Stimulated activated CD4-positive, alpha-beta T cell treated with anti-CD3 and anti-CD28 coated beads, Interleukin-1b, Interleukin-23, amount 100 ng/mL, for 1 hour (primary cell): ENCODE measurements at places on chromosomes 5 and 9.
A peak's percentile ranks its signal among the peaks of the same experiment; 100 is the strongest.

GRCh38 chr5:173581408-173582215, 34.8 kb downstream of the BOD1 start:
- no peak for DNase-seq

DNA sequence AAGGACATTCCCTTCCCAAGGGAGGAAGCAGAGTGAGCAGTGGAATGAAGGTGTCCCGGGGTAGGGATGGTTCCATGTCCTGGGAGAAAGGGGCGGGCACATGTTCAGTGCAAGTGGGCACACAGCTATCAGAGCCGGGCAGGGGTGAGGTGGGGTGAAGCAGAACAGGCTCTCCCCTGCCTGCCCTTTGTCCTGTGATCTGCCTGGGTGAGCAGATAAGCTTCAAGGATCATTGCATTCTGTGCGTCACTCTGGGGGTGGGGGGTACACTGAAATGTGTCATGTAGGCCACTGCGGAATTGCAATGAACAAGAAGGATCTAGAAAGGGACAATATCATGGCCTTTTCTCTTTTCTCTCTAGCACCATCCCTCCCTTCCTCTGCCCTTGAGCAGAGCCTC, 61.7 kb upstream of the SHB start:
- no peak for DNase-seq

- DNase-seq, result no peak
Observed at GRCh38 chr9:80874276-80874675, 815.1 kb downstream of the TLE1 start.

DNA sequence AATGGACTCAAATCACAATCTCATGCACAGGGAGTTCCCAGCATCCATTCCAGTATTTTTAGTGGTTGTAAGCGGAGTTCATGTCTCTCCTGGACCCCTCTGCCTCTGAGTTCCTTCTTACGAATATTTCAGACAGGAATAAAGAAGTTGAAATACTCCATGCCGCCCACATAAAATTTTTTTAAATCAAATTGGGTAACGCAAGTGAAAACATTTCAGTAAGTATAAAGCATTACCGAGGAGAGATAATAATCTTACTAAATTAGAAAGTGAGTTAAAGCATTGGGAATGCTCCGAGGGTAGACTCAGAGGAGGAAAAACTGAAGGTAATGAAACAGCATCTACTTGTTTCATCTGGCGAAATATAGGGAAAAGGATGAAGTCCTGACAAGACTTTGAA, 317.6 kb downstream of the ARRDC3 start:
- DNase-seq, result no peak

DNA sequence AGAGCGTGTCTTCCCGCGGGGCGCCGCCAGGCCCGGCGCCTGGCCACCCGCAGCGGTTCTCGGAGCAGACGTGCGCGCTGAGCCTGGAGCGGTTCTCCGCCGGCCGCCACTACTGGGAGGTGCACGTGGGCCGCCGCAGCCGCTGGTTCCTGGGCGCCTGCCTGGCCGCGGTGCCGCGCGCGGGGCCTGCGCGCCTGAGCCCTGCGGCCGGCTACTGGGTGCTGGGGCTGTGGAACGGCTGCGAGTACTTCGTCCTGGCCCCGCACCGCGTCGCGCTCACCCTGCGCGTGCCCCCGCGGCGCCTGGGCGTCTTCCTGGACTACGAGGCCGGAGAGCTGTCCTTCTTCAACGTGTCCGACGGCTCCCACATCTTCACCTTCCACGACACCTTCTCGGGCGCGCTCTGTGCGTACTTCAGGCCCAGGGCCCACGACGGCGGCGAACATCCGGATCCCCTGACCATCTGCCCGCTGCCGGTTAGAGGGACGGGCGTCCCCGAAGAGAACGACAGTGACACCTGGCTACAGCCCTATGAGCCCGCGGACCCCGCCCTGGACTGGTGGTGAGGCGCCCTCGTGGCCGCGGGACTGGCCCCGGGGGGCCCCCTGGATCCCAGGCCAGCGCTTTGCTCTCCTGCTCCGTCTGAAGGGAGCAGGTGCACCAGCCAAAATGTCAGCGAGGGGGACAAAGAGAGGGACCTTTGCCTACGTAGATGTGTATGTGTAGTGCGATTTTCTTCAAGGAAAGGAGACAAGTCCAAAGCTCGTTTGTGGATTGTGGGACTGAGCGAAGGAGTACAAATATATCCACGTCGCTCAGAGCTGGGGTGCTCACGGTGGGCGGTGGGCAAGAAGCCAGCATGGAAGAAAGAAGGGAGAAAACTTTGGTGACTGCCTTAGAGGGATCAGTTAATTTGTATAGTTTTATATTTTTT, 19.5 kb downstream of the BTNL9 start:
- DNase-seq, result no peak

- DNase-seq, result no peak
Observed at GRCh38 chr5:88979726-88980125, 96.7 kb upstream of the MEF2C start.

- no peak for DNase-seq
Observed at GRCh38 chr5:5188376-5189050, 48.4 kb downstream of the ADAMTS16 start.

DNA sequence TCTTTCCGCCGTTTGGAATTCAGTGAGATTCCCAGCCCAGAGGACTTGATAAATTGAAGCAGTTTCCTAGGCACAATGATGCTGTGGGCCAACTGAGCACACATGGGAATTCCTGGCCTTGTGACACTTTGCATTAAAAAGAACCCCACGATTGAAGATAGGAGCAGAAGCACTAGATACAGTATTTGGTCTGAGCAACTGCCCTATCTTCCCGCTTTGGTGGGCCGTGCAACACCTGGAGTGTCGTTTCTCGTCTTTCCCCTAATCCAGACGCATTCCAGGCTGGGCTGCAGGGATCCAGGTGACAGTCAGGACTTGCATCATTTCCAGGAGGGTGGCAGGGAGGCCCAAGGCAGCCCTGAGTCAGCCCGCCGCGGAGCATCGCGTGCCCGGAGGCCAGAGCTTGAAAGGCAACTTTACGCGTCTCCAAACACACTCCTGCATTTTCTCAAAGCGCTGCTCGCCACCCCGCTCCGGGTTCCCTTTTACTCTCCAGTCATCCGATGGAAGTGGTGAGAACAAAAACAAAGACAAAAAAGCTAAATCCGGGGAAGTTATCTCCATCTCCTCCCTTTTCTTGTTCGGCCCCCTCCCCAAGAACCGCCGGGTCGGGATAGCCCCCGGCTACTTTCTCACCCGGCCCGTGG, 753 bp upstream of the STC2 start:
- no peak for DNase-seq

GRCh38 chr9:133992780-133993634, 883 bp upstream of the VAV2 start:
- peak; percentile 29 for DNase-seq

- DNase-seq, result no peak
Observed at GRCh38 chr9:104923740-104924139, 4.2 kb downstream of the ABCA1 start.

- no peak for DNase-seq
Observed at GRCh38 chr9:135256581-135257354, 169.3 kb downstream of the OLFM1 start.

- no peak for DNase-seq
Observed at GRCh38 chr9:129548571-129549135, 72.2 kb downstream of the C9orf50 start.

- no peak for DNase-seq
Observed at GRCh38 chr9:137757613-137758029, 120.0 kb upstream of the CACNA1B start.

DNA sequence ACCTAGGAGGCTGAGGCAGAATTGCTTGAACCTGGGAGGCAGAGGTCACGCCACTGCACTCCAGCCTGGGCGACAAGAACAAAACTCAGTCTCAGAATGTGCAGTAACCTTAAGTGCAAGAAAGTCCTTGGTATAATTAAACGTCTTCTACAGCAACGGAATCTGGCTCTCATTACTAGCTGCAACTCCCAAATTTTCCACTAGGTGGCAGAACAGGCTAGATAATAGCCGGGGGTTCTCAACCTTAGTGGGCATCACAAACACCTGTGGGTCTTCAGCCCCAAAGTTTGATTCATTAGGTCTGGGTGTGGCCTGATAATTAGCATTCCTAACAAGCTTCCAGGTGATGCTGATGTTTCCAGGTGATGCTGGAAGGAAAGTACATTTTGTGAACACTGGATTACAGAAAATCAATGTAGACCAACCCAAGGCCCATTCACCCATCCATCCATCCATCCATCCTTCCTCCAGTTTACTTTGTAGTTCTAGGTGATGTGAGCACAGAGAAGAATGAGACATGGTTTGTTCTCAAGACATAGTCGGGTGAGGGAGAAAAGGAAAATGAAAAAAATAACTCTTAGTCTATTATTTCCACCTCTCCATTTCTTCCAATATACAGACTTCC, 37.3 kb downstream of the FBXW2 start:
- DNase-seq, result peak; percentile 43

DNA sequence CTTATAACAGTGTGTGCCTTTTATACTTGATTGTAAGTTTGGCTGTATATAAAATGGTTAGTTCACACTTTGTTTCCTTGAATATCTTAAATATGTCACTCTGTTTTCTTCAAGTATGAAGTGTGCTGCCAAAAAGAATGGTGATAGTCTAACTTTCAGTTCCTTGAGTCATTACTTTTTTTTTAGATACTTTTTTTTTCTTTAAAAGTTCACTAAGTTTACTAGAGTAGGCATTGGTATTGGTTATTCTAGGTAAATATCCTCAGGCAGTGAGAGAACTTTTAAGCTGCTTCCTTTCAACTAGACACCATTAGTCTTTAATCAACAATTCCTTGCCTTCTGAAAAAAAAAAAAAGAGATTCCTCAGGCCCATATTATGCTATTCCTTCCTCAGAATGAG, 41.9 kb downstream of the SPEF2 start:
- DNase-seq, result no peak

GRCh38 chr5:180455872-180456271, 38.3 kb upstream of the CNOT6 start:
- no peak for DNase-seq

DNA sequence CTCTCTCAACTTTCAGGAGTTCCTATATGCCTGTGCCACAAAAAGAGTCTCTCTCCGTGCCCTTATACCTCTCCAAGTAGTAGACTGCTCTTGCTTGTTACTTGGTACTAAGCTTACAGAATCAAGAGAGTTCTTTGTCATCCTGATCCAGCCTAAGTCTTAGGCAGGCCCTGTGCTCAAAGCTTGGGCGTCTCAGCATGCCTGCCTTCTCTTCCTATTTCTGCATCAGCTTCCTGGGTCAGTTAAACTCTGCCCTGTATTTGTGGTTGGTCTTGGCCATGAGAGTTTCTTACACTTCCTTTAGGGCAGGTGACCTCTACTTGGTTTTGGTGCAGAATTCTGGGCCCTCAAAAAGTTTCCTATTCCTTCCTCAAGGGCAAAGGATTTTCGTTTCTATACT, 33.0 kb upstream of the UGCG start:
- DNase-seq, result no peak

GRCh38 chr5:151892393-151892792, 32.3 kb downstream of the GLRA1 start:
- DNase-seq, result no peak

GRCh38 chr5:59197911-59198310, 615.0 kb downstream of the RAB3C start:
- DNase-seq, result no peak

DNA sequence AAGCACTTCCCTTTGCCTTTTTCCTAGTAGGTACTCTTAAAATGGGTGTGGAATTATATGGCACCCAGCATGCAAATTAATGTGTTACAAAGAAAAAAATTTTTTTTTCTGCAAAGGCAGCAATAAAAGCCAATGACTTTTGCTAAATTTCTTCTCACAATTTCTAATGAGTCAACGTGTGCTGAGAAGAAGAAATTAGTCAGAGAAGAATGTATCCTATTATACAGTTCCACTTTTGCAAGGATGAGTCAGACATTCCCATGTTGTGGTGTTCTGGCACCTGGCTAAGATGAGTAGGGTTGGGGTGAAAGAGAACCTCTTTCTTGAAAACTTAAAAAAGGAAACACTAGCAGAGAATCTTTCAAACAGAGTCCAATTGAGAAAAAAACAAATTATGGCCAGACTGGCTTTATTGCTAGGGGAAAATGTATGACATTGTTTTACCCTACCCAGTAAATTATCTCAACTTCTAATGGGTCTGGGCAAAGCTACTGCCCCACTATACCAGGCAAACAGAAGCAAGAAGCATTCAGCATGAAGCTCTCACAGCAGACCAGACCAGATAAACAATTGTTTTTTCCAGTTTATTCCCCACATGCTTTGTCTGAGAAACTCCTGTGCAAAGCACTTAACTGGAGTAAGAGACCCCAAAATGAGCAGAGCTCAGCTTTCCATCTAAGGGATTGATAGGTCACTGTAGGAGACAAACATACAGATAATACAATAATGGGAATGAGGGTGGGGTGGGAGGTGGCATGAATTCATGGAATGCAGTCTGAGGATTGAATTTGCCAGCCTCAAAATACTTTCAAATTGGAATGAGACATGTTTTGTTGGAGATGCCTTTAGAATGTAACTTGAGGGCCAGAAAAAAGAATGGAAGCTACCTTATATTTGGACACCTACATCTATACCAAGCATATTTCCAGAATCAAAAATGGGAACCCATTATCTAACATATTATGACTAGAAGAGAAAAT, 220.8 kb upstream of the RFX3 start:
- no peak for DNase-seq

DNA sequence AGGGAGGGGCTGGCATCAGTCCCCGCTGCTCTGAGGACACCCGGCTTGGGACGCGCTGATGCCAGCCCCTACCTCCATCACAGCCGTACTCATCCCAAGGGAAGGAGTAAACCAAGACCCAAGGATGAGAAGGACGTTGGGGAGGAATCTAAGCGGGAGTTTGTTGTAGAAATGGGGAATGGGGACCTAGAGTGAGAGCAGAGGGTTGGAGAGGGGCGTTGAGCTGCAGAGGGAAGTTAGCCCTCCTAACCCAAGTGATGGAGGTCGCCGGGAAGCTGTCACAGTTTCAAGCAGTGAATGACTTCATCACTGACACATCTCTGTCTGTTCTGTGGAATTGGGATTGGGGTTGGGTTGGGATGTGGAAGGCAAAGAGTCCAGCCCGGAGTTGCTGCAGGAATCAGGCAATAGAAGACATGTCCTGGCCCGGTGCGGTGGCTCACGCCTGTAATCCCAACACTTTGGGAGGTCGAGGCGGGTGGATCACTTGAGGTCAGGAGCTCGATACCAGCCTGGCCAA, 759 bp upstream of the SUSD1 start:
- no peak for DNase-seq

DNA sequence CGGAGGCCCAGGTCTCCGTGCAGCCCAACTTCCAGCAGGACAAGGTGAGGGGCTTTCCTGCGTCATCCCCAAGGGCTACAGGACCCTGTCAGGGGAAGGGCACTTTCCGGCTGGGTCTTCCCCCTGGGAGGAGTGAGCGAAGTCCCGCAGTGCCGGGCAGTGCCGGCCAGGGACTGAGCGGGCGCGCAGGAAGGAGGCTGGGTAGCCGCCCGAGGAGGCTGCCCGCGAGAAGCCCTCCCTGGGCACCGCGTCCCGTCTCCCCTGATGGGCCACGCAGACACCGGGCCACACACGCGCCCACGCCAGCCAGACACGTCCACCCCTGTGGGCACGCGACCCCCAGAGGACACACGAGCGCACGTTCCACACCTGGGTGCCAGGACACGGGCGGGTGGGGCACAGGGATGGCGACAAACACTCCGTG, 357 bp downstream of the PTGDS start:
- no peak for DNase-seq
